NCI-H748 treated with DMSO at 0.1 percent for 48 hours (cell line): ENCODE measurements at places on chromosomes 16 and 17.

DNA sequence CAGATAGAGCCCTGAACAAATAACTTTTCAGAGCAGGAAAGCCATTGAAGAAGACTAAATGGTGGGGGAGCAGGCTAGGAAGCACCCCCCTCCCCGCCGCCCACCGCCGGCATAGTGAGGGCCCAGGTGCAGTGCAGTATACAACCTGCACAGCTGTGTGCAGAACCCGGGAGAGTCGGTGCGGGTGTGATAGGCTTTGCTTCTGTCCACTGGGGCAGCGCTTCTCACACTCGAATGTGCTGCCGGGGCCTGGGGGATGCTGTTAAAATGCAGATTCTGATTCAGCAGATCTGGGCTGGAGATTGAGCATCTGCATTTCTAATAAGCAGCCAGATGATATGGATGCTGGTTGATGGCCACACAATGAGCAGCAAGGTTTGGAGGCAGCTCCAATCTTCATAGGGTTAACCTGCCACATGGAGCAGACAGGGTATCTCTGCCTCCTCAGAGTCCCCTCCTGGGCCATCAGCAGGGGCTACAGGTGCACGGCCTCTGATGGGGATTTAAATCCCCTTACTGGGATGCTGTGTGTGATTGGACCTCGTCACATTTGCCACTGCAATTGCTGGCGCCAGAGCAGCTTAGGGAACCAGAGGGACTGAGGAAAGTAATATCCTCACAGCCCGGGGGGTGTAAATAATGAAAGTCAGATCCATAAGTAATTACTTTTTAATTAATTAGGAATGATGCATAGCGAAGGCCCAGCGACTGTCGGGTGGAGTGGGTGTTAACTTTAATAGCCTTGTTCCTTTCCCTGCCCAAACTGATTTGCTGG, 172.0 kb upstream of the RPL38 start:
- DNase-seq, result no peak

DNA sequence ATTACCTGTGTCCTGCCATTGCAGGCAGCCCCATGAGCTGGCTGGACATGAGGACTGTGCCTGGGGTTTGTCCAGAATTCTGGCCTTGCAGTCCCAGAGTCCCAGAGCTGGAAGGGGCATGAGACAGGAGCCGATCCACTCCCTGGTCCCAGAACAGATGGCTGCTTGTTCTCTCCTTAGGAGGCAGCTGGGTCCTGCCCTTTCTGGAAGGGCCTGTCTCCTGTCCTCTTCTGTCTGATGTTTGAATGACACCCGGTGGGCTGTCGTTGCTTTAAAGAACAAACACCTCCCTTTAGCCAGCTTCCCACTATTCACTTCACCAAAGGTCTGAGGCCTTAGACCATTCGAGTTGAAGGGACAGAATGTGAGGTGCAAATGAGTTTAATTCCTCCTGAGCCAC, 63.8 kb downstream of the RAP1GAP2 start:
- no peak for DNase-seq

DNA sequence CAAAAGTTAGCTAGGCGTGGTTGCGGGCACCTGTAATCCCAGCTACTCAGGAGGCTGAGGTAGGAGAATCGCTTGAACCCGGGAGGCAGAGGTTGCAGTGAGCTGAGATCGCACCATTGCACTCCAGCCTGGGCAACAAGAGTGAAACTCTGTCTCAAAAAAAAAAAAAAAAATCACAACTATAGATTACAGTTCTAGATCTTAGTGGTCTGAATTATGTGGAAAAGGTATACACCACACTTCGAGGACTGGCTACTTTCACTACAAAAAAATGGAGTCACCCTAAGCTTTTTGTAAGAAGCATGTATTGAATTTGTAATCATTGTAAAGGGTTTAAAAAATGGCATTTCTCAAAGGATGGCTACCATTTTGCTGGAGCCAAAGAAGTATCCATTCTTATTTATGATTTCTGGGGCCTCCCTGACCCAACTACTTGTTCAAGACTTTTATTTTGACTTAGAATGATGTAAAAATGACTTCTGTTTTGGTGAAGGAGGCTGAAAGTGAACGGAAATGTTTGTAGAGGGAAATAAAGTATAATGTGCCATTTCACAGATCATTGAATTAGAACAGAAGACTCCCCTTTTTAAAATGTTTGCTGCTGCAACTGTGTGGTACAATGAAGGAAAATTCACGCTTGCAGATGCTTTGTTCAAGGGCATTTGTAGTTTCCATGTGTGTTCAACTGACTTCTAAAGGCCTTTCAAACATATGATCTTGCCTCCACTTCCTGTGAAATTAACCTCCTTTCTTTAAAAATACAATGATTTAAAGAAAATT, 37.1 kb upstream of the NOL11 start:
- DNase-seq, result no peak

- no peak for DNase-seq
These were observed 63.3 kb downstream of the TMEM235 start for GRCh38 chr17:78294776-78295175.

DNA sequence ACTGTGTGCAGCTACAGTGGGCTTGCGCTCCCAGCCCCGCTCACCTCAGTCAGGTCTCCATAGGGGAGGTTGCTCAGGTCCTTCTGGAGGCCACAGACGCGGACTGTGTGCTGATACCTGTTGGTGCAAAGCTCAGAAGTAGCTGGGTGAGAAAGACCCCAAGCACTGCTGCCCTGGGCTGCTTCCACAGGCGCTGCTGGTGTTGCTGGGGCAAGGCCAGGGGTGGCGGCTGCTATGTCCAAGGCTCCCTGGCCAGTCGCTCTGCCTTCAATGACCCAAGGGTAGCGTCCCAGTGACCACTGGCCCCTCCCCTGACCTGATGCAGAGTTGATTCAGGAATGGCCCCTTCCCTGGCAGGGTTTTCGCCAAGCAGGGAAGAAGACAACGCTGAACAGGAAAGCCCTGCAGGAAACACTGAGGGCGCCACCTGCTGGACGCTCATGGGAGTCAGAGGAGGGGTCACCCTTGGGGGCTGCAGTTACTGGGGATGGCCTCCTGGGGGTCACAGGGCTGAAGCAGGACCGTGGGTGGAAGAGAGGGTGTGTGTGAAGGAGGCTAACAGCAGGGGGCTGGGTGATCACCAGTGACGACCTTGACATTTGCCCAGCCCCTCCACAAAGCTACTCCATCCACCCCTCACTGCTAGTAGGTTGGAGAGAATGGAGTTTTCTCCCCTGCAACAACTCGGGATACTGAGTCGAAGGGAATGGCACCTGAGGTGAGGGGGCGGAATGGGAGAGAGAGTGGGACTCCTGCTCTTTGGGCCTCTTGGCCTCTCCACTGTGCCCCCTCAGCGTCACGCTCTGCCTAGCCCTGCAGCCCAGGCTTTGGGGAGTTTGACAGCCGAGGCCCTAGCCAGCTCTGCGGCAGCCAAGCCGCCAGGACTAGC, 38.3 kb downstream of the ABCC12 start:
- DNase-seq, result no peak

- no peak for DNase-seq
These were observed 46.6 kb downstream of the MSI2 start for GRCh38 chr17:57302690-57303465.

DNA sequence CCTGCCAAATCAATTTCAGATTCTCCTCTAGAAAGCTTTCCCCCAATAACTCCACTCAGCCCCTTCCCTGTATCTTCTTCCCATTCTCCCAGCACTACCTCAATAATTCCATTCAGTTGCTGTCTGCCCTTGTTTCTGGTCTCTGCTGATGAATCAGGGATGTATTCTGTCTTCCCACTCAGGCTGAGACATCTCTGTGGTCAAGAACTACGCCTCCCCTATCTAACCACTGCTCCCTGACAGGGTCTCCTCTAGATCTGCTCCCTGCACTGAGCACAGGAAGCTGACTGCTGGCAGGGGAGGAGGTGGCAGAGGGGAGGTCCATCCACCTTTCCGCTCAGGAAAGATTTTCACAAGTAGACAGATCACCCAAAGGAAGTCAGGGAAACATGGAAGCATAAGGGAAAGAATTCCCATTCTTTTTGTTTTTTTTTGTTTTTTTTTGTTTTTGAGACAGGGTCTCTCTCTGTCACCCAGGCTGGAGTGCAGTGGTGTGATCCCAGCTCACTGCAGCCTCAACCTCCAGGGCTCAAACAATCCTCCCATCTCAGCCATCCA, 16.9 kb upstream of the SP2 start:
- no peak for DNase-seq

GRCh38 chr17:30323895-30324319, 9.9 kb downstream of the TMIGD1 start:
- DNase-seq, result no peak

DNA sequence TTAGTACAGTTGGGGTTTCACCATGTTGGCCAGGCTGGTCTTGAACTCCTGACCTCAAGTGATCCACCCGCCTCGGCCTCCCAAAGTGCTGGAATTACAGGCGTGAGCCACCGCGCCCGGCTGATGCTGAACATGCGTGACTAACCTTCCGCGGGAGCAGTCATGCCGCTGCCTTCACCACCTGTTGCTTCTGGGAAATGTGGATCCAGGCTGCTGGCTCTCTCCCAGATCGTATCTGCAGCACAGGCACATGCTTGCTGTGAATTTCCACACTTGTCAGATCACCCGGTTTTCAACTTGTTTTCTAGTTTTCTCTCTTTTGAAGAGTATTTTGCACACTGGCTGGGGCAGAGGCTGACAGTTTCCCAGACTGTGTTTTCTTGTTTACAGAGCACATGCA, 97.9 kb downstream of the ADCY9 start:
- no peak for DNase-seq

GRCh38 chr17:56744721-56745120, 89.0 kb downstream of the C17orf67 start:
- no peak for DNase-seq

DNA sequence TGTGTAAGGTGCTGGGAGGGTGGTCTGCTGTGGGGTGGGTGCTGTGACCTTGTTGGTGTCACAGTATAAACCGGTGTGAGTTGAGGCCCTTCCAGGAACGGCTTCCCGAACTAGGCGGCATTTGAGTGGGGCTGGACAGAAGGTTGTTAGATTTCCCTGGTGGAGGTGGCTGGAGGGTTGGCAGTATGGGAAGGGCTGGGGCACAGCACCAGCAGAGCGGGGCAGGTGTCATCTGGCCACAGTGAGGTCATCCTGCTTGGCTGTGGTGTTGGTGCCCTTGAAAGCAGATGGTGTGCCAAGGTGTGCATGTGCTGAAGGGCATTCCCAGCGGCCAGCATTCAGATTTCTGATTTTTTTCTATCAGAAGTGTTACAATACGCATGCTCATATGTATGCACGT, 28.1 kb downstream of the BANP start:
- no peak for DNase-seq

DNA sequence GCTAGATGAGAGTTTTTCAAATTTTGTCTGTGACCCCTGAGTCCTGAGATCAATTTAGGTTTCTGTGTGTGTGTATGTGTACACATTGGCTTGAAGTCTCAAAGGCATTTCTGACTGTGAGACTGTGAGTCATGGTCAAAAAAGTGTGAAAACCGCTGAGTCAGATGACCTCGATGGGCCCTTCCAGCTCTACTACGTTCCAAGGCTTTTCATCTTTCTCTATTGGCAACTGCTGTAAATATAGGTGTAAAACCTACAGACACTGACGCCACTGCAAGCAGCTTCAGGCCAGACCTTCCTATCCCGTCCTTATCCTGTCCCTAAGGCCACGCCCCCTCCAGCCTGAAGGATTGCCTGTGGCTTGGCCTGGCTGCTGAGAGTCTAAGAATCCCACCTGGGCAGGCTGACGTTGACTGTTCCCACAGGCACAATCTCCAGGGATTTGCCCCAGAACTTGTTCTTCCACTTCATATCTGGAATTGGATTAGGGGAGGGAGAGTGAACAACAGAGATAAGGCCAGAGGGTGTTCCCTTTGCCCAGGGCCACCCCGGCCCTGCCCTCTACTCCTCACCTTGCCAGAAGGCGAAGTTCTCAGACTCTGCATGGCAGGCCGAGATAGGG, 11.3 kb downstream of the OSBPL7 start:
- DNase-seq, result no peak

- no peak for DNase-seq
These were observed 4.1 kb downstream of the ICAM2 start for GRCh38 chr17:64016231-64016784.

DNA sequence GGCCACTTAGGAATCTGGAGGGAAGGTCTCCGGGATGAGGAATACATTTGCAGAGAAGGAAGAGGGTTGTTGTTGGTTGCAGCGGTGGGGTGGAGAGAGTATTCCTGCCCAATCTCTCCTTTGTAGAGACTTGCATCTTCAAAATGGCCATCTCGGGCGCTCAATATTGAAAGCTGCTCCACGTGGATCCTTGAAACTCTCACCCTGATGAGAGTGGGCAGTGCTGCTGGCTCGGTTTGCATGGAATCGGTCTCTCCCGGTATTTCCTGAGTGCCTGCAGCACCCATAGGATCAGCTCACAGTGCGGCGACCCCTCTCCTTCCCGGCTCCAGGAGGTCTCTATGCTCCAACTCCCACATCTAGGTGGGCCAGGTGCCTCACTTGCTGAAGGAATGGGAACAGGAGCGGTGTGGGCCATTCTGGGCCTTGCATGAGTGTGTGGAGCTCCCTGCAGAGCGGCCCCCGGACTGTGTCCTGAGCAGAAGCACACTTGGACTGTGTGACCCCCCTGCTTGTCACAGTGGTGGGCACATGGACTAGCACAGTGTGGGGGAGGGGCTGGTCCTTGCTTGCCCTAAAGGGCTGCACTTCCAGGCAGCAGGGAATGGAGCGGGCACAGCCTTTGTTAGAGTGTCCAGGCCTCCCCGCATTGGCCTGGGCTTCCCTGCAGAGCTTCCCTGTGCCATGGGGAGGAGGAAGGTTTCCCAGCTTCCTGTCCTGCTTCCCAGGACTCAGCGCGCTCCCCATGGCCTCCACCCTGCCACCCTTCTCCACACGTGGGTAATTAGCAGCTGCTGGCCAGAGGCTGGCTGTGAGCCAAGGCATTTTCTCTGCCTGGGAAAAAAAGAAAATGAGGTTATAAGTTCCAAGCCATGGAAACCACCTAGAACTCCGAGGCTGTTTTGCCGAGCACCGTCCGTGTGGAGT, 139.3 kb downstream of the IRF8 start:
- no peak for DNase-seq

DNA sequence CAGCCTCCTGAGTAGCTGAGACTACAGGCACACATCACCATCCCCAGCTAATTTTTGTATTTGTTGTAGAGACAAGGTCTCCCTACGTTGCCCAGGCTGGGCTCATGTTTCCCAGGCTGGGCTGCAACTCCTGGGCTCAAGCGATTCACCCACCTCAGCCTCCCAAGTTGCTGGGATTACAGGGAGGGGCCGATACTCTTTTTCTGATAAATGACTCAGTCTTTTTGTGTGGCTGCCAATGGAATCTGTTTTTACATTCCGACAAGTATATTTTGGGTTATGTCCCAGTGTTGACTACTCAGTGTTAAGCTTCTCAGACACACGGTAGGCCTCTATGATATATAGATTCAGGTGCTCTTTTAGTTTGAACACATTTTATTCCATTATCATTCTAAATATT, 58.1 kb downstream of the SLFN11 start:
- no peak for DNase-seq

- peak; percentile 49 for DNase-seq
These were observed 104.7 kb downstream of the MRM1 start for GRCh38 chr17:36705874-36706731.
